AG10803 (cell line): ENCODE measurements at places on chromosomes 12 and 14.

DNA sequence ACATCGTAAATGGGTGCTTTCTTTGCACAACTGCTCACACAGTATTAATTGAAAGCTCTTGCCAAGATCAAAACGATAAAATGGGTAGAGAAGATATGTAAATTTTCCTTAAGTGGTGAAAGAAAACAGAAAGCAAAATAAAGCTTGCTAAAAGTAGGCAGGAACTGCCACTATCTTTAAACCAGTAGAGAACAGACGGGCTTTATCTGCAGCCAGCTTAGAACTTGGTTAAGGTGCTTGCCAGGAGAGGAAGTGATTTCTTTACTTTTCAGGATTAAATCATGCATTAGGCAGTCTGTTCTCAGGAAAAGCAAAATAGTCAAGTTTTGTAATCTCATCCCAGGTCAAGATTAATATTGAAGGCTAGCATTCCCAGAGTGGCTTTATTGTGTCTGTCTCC, 56.9 kb upstream of the CCDC175 start:
- DNase-seq: no peak

- DNase-seq: no peak
Observed at GRCh38 chr12:132351751-132352495, 22.5 kb upstream of the GALNT9 start.

- no peak for DNase-seq
Observed at GRCh38 chr12:53492188-53492587, 7.1 kb downstream of the MAP3K12 start.

DNA sequence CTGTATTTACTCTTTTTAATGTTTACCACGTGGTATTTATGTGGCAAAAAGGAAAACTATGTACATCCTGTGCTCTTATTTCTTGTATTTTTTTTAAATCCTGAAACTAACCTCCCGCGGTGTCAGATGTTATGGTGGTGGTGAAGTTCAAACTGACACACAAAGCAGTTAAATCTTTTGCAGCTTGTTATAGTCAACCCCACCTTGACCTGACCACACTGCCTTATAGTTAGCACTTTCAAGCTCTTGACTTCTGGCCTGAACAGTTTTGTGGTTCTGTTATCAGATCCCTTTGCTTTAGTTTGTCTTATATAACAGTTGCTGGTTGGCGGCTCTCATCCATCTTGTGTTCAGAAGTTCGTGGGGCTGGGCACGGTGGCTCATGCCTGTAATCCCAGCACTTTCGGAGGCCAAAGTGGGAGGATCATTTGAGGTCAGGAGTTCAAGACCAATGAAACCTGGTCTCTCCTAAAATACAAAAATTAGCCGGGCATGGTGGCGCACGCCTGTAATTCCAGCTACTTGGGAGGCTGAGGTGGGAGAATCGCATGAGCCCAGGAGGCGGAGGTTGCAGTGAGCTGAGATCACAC, 2.1 kb downstream of the UNG start:
- DNase-seq: no peak

GRCh38 chr12:123726244-123726643, 14.1 kb downstream of the ATP6V0A2 start:
- DNase-seq: no peak

DNA sequence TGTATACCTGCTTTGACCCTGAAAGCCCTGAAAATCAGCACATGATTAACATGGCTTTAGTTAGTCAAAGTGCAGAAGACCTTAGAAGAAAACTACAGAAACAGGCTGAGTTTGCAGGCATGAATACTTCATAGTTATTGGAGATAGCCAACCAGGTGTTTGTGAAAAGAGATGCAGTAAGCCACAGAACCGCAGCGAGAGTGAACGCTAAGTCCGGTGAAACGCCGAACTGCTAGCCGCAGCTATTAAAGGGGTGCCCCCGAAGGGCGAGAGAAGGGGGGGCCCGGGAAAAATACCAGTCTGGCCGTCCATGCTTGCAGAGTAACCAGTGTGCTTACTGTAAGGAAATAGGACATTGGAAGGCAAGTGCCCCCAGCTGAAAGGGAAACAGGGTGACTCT, 784.0 kb upstream of the TMEM132C start:
- no peak for DNase-seq

DNA sequence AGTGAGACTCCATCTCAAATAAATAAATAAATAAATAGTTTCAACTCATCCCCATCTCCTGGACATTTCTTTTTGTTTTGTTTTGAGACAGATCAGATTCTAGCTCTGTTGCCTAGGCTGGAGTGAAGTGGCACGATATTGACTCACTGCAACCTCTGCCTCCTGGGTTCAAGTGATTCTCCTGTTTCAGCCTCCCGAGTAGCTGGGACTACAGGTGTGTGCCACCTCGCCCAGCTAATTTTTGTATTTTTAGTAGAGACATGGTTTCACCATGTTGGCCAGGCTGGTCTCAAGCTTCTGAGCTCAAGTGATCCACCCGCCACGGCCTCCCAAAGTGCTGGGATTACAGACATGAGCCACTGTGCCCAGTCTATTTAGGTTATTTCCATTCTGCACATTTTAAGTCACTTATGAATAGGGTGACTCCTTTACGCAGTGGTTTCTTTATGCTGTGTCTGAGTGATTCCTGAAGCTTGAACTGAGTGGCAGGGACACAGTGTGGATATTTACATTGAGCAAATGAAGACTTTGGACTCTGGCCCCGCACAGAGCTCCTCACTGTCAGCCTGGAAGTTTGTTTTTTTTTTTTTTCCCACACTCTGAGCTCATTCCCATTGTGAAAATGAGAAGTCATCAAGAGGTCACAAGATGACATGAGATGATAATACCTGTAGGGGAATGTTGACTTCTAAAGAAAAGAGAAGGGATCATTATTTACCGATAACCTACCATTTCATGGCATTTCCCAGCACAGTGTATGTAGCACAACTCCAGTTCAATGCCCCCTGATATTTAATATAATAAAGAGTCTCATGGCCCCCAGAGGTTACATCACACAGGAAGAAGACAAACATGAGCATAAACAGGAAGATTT, 72.6 kb downstream of the TBX3 start:
- DNase-seq: no peak

GRCh38 chr14:31057035-31057434, 30.9 kb upstream of the STRN3 start:
- DNase-seq: no peak

DNA sequence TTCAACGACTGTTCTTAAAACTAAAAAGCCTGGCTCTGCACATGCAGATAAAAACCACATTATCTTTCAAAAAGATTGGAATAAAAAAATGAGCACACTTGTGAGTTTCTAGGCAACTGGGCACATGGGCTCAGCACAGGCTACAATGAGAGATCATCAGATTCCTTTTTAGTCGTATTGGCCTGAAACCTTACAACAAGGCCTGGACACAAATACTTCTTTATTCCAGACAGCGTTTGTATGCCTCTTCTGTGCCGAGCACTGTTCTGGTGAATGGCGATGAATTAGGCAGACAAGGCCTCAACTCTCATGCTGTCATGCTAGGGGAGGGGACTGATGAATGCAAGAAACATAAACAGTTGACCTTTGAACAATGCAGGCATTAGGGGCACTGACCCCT, 463.0 kb downstream of the AACS start:
- no peak for DNase-seq
